Myocyte (in vitro differentiated cells): ENCODE measurements at places on chromosomes 3 and 15. TPM values are rescaled to one million over a fixed set of nuclear protein-coding genes. Genes with fewer than 3 reads are reported as not detected.

DNA sequence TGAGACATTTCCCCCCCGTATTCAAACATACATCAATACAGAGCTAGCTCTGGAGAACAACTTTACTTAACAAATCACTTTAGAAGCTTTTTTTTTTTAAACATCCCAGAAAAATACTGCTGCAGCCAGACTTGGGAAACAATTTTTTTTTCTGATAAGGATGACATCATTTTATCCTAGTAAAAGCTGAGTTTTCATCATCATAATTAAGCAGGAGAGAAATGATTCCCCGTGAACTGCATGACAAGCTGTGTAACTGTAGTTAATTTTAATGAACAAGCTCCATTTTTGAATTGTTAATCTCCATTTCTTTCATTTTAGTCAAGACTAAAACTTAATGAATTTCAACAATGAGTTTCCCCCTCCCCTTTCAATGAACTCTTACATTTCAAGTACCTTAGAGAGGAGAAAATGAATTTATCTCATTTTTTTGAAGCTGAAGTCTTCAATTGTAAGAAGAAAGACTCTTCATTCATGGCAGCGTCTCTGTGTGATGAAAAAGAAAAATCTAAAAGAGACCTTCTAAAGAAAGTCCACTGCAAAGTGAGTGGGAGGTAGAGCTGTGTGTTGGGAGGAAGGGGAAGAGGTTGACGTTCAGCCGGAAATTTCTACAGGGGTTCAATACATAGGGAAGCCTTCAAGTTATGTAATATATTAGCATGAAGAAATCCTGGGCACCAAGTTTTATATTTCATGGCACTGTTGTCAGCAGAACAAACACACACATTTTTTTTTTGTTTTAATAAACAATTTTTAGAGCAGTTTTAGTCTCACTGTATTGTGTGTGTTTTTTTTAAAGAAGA, 31.7 kb downstream of the HES1 start:
- no peak for DNase-seq

- DNase-seq = no peak
Observed at GRCh38 chr3:129701161-129701560, 94.7 kb upstream of the PLXND1 start.

- no peak for DNase-seq
Observed at GRCh38 chr15:53710906-53711305, 48.6 kb downstream of the WDR72 start.

DNA sequence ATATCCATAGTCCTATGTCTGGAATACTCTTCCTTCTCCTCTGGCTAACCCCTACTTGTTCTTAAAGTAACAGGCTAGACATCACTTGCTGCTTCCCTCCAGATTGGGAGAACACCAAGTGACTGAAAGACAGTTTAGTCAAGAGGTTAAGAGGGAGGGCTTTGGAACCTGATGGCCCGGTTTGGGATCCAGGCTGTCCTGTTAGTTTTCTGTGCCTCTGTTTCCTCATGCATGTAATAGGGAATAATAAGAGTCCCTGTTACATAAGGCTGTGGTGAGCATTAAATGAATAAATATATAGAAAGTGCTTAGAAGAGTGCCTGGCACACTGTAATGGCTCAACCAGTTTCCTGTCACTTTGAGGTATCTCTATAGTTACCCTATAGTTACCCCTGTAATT, 66.3 kb downstream of the TAMM41 start:
- DNase-seq = no peak

DNA sequence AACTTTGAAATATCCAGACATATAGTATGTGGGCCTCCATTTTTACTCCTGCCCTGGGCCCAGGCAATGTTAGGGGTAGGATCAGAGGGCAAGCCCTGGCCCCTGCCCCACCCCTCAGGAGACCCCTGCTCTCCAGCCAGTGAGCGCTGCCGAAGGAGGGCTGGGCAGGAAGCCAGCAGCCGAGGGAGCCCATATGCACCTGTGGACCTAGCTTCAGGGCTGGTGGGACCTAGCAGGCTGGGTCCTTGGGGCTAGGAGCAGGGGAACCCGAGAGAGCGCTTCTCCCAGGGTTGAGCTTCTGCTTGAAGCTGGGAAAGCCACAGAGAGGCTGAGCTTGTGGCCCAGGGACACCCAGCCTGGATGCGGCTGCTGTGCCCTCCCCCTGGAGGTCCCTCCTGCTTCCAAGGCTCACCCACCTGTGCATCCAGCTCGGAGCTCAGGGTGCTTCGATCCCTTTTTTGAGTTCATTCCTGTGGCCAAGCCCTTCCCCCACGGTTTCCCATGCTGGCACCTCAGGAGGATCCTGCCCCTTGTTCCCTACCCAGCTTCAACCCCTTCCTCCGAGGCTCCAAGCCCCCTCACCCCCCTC, 21.0 kb upstream of the CYP11A1 start:
- DNase-seq = no peak

DNA sequence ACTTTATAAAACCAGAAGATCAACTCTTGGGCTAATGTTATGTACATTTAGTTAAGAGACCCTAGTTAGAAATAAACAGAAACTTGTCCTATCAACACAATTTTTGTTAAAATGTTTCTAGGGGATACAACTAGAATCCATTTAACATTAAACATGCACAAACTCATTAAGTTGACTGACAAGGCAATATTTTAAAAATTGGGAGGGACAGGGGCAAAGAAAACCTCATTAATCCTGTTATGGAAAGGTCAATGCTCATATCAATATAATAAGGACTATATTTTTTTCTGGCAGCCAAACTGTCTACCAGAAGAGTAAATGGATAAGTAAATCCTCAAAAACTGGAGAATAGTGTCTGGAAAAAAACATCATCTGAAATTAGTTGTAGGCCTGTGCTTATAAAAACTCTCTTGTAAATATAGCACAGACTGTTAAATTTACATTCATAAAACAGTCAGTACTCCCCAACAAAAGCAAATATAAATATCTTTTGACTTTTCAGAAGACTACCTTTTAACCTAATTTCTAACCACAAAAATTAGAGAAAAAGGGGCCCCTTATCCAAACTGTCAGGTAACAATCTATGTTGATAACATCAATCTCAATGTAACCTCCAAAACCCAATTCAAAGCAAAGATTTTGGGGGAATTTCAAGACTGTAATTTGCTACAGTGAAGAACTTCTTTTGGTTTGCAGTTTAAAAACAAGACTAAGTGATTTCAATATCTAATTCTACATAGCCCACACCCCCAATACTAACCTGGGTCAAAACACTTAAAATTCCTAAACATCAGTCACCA, 4.2 kb downstream of the TRA2B start:
- no peak for DNase-seq

- no peak for DNase-seq
Observed at GRCh38 chr3:150760431-150761200, 2.4 kb downstream of the SIAH2 start.

GRCh38 chr3:107899990-107900651, 190.7 kb downstream of the CD47 start:
- no peak for DNase-seq

- DNase-seq = no peak
Observed at GRCh38 chr3:3578718-3579117, 220.5 kb upstream of the LRRN1 start.

The OCA2 gene
- not detected in 2 replicates for total RNA-seq

DNA sequence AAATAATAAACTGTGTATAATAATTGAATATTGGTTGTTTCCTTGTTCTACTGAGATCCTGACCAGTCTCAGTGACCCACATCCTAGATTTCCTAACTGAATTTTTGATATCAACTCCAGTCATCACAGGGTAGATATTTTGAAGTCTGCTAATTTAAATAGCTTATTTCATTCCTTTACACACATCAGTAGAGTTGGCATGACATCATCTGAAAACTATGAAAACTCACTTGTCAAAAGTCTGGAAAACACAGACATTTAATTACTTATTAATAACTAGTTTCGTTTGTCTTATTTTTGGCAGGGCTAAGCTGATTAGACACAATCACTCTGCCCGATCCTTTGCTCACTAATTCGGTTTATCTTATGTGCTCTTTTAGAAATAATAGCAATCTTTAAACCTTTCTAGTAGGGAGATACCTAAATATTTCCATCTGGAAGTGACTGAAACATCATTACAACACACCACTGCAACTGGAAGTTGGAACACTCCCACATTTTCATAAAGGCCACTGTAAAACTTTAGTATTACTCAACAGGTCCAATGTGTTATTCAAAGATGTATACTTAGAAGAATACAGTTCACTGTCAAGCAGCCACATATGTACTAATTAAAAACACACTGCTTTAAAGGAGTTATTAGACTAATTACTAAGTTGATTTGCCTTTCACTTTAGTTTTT, 198.4 kb upstream of the ZNF717 start:
- no peak for DNase-seq

GRCh38 chr15:64763874-64764273, 11.5 kb downstream of the RBPMS2 start:
- DNase-seq = no peak
